Foreskin fibroblast (primary cell): ENCODE measurements at places on chromosomes 12 and 14.
A peak's percentile ranks its signal among the peaks of the same experiment; 100 is the strongest.

- DNase-seq: peak; percentile 36
Observed at GRCh38 chr14:67571275-67571990, 28.6 kb downstream of the PIGH start.

GRCh38 chr14:68574906-68575305 lies 218.0 kb downstream of the ZFP36L1 start:
- peak; percentile 54 for DNase-seq

DNA sequence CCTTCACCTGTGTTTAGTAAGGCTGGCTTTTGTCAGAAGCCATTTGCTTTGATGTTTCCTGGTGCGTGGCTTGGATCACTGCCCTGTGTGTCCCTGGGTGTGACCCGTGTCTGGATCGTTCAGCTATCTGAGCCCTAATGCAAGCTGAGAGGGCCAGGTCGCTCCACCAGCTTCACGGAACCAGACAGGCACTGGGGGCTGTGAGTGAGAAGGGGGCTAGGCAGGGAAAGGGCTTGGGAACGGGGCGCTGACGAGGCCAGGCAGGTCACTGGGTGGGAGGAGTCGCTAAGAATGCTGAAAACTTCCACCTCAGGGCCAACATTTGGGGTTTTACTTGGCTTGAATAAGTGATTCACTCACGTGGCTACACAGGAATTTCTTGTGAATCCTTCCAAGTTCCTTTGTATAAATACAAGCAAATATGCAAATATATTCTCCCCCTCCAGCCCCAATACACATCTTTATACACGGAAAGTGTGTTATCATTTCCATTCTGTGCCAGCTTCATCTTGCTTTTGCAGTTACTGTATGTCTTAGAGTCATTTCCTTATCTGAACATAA lies 24.2 kb upstream of the MMP17 start:
- peak; percentile 48 for DNase-seq

DNA sequence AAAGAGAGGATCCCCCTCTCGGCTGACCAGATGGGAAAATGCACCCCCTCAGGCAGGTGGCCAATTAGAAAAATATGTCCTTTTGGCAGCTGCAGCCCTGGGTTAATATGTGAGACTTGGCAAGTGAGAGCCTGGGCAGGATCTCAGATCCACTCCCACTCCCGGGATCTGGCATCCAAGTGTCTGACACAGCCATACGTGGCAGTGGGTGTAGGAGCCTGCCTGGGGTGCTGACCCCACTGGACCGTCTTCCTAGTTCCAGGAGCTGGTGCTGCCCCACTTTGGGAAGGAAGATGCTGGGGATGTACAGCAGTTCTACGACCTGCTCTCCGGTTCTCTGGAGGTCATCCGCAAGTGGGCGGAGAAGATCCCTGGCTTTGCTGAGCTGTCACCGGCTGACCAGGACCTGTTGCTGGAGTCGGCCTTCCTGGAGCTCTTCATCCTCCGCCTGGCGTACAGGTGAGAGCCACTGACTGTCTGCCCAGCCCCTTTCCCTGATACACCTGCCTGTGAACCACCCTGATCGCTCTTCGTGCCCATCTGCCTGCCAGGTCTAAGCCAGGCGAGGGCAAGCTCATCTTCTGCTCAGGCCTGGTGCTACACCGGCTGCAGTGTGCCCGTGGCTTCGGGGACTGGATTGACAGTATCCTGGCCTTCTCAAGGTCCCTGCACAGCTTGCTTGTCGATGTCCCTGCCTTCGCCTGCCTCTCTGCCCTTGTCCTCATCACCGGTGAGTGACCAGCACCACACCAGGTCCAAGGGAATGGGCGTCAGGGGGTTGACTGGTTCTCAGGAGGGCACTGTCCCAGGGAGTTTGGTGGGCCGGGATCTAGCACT lies 5.8 kb downstream of the NR4A1 start:
- no peak for DNase-seq

GRCh38 chr12:51847643-51848325 lies 734 bp downstream of the FIGNL2 start:
- DNase-seq: no peak

DNA sequence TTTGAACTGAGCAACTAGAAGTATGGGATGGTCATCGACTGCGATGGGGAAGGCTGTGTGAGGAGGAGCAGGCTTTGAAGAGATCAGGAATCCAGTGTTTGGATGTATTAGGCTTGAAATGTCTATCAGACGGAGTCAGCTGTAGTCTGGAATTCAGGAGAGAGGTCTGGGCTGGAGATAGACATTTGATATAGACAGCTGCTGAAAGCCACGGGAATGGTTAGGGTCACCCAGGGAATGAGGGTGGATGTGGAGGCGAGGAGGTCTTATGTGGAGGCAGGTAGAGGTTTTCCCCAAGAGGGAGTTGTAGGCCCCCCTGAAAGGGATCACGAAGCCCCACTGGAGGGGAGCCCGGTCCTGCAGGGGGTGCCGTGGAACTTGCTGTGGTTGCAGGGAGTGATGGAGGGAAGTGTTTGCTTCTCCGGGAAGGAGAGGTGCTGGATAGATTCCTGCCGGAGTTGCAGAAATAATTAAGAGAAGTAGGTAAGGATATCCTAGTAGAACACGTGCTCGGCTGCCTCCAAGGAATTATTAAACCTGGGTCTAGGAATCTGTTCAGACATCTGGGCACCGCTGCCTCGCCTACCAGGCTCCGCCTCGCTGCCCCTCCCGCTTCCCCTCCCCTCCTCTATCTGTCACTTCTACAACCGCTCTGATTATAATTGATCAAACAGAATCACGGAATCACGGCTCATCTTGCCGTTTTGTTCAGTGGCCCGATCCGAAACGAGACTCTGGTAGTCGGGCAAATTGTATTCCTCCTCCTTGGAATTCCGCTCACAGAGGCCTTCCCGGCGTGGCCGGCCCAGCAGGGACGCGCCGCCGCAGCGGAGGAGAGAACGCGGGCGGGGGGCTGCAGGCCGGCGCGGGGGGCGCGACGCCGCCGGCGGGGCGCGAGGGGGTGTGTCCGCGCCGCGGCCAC lies 826 bp upstream of the CACNA1C start:
- DNase-seq: no peak

- DNase-seq: no peak
Observed at GRCh38 chr14:47929334-47929733, 253.9 kb upstream of the MDGA2 start.
